ENCODE measurements at places on chromosomes 3 and 15.
A peak's percentile ranks its signal among the peaks of the same experiment; 100 is the strongest.

GRCh38 chr3:183540501-183541234 is 14.8 kb downstream of the KLHL6 start:
- no peak for DNase-seq

DNA sequence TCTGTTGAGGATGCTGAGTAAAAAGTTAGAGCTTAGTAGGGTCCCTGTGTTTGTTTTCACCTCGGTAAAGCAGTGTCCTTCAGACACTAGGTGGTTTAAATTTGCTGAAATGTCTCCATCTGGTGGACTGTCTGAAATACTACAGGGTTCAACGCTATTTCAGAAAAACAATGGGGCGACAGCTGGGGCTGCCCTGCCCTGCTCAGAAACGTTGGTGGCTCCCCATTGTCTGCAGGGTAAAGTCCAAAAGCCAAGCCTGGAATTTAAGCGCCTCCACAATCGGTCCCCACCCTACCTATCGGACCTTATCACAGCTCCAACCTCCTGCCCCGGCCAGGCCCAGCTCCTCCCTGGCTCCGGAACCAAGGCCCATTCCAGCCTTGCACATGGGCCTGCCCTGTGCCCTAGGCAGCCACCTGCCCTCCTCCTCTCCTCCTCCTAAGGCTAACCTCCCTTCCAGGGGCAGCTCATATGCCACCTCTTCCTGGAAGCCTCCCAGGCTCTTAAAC is 4.3 kb upstream of the TSEN2 start:
- DNase-seq = peak; percentile 54

DNA sequence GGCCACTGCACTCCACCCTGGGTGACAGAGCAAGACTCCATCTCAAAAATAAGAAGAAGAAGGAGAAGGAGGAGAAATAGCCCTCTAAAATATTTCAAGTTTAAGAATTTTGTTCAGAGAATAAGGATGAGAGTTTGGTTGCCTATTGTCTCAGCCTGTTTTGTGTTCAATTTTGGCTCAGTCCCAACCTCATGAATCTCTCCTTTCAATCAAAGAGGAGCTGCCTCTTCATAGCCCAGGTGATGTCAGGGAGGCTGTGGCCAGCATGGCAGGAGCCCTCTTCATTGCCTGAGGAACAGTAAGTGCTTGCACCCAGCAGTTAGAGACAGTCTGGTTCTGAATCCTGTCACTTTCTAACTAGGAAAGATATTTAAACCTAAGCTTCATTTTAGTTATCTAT is 55.0 kb downstream of the BDH1 start:
- no peak for DNase-seq

- no peak for DNase-seq
These were observed 21.3 kb downstream of the COLQ start for GRCh38 chr3:15500107-15500724.

DNA sequence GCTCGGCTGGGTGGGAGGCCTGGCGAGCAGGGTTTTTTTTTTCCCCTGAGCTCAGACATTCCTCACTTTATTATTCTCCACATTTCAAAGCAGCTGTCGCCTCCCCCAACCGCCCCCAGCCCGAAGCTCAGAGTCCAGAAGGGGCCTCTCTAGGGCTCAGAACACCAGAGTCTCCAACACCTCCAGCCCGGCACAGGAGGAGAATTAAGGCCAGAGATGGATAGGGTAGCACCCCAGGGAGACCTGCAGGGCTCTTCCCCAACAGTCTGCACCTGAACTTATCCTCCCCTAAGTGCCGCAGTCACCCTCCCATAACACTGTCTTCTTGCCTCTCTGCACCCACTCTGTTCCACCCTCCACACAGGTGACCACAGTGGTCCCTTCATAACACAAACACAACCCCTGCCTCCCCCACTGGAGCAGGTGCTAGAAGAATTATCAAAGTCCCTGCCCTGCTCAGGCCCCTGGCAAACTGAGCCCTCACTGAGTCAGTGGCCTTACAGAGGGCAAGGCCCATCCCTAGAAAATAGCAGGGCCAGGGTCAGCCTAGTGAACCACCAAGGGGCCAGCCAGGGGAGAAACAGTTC is 14.1 kb downstream of the MYL3 start:
- no peak for DNase-seq

Data from RKO (cell line).